ENCODE measurements at places on chromosomes 5 and 9.

DNA sequence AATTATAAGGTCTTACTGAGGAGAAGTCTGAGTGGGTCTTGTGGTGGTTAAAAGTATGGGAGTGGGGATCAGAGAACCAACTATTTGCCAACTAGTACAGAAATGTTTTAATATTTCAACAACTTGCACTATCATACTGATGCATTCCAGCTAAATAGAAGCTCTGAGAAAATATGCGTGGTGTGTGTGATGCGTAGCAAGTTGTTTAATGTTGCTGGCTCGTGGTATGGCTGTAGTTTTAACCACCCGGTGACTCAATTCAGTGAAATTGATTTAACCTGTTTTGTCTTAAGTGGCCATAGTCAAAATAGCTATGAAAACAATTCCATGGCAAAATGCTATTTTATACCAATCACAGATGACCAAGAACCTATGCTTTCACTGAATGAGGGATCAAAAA, 176.5 kb upstream of the SLC24A2 start:
- no peak for DNase-seq

- no peak for DNase-seq
Measured at GRCh38 chr5:10678244-10678643, 82.8 kb downstream of the DAP start.

GRCh38 chr9:126773004-126773607, 31.7 kb upstream of the ZBTB43 start:
- DNase-seq: no peak

DNA sequence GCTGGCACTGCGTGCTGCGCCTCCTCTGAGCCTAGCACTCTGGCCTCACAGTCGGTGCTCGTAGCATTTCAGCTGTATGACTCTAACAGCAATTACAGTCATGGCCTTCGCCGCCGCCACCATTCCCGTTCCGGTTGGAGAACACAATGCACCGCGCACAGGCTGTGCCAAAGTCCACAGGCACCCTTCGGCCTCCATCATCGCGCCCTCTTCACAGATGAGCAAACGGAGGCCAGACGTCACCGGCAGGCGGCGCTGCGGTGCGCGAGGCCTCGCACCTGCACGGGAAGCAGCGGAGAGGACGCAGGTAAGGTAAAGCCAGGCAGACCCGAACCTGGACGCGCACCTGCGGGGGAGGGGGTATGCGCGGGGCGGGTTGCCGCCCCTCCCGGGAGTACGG, 128.9 kb downstream of the BARX1 start:
- no peak for DNase-seq

DNA sequence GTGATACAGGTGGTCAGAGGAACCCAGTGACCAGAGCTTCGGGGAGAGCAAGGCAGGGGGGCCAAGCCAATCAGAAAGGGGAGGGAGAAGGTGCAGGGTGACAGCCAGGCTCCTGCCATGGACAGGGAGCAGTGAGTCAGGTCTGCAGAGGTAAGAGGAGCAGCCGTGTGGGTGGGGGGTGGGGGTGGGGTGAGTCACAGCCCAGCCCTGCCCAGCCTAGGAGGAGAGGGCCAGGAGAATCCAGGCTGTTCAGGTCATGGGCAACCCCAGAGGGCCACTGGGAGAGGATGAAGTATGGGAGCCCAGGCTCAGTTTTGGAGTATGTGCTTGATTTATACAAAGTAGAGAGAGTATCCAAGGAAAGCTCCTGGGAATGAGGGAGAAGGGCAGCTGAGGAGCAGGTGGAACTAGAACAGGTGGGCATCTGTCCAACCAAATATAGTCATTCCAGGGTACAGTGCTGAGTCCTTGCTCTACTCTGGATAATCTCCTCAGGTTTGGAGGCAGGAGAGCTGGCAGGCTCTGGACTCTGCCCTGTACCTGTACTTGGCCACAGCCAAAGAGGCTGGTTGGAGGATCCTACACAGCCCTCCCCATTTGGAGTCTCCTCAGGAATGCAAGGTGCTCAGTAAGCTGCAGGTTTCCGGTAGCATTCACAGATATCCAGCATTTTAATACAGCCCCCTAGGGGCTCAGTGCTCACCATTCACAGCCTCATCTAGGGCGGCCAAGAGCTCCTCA, 1.6 kb downstream of the HBEGF start:
- no peak for DNase-seq

DNA sequence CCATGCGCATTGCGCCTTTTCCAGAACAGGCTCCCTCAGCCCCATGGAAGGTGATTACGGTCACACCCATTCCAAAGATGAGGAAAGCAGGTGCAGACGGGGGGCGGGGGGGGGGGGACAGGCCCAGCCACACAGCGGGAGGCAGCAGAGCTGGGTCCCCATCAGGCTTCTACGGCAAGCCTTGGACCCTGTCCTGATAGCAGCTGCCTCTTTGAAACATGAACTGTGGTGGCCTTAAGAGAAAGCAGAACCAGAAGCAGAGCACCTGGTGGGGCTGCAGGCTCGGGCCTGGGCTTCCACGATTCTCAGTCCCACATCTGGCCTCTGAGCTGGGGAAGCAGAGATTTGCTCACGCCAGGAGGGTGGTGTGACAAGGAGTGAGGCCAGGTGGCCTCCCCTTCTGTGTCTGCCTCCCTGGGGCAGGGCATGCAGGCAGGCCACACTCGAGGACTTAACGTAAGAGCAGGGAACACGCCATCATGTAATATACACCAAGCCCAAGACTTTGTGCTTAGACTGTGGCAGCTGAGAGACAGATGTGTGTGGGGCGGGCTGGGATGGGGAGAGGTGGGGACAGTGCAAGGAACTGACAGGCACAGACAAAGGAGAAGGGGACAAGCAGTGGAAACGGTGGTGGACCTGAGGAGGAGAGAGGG, 14.2 kb upstream of the PHYKPL start:
- DNase-seq: no peak

DNA sequence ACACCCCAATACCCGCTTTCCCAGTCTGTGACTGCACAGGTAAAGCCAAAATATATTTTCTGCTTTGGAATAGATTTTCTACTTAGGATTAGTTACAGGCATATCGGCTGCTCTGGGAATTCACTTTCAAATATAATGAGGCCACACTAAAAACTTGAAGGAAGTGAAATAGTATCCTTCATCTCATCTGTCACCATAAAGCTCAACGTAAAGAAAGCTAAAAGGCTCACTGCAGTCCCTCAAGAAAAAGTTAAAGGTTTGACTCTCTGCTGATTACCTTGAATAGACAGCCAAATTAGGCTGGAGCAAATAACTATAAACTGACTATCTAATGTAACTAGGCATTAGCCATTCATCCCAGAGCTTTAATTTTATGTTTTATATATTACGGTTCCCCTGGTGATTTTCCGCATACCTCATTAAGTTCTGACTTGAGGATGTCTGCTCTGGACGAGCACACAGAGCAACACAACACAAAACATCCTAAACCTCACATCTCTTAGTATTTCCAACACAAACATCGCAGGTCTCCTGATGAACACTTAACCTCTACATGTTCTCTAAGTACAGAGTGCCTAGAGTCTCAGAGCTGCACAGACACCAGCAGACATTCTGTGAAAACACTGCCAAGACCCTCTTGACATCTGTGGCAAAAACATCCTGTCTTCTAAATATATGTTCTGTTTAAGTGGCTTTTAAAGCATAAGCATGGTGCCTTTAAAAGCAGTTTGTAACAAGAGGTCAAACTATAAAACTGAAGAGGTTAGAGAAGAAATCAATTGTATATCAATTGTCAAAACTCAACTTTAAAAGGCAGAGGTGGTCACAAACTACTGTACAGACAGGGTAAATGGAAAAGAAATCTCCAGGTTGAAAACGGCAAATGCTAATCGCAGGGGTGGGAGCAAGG, 35.4 kb downstream of the ELAVL2 start:
- DNase-seq: no peak

- peak; percentile 45 for DNase-seq
Measured at GRCh38 chr5:137735555-137736284, at the start of gene KLHL3. KLHL3 (minus strand) TSS chr5:137736089; CDS start chr5:137735646, 443 bp downstream.

GRCh38 chr5:3886524-3887451, 291.2 kb downstream of the IRX1 start:
- DNase-seq: no peak

GRCh38 chr9:96172797-96173196, 129.2 kb downstream of the HSD17B3 start:
- DNase-seq: no peak

DNA sequence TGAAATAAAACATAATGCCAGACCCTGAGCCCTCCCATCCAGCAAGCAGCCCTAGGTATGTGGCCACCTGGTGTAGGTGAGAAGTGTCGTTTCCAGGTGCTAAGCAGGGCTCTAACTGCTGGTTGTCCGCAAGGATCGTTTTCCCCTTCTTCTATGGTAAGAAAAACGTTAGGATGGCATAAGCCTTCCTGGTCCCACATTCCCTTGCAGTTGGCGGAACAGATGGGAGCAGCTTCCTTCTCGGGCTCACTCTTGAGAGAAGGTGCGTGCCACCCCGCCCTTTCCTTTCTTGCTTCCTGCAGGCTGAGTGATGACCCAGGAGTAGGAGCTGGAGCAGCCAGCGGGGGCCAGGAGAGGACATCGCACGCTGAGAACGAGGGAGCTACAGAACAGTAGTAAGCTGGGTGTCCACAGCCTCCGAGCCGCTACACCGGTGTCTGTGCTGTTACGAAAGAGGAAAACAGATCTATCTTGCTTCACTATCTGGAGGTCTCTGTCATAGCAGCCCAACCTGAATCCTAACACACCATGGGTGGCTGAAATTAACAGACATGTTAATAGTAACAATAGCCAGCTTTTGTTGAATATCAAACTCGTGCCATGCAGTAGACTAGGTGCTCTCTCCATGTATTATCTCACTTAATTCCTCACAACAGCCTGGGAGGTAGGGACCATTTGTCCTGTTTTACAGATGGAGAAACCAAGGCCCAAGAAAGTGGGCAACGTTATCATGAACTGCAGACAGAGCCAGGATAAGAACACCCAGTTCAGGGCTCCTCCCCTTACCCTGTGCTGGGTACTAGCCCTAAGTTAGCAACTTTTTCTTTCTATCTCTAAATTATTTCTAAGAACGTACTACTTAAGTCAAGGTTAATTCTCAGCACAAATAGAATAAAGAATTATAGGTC, 139.8 kb downstream of the COL23A1 start:
- no peak for DNase-seq

GRCh38 chr5:94885931-94886330, 267.5 kb downstream of the SLF1 start:
- DNase-seq: no peak

DNA sequence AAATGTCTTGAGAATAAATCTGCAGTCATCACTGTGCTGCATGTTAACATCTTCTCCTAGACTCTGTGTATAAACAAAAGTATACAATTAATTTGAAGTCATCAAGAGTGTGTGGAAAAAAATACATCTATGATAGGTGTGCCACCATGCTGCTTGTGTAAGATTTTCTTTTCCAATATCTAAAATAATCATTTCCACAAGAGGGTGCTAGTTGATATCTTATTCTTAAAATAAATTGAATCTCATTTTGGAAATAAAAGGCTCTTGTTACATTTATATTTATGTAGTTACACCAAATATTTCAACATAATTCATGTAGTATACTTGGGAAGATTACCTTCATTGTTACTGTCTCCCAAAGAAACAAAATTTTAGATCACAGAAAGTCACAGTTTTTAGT, 14.1 kb upstream of the MOCS2 start:
- no peak for DNase-seq

All from hypothalamus (tissue), 51 donors.